Activated CD8-positive, alpha-beta T cell treated with anti-CD3 and anti-CD28 coated beads, Interleukin-2, amount 10 ng/mL, durations not matched to agents 7 days and 5 days (primary cell): ENCODE measurements at places on chromosomes 2 and 18. TPM values are rescaled to one million over a fixed set of nuclear protein-coding genes. Genes with fewer than 3 reads are reported as not detected.

DNA sequence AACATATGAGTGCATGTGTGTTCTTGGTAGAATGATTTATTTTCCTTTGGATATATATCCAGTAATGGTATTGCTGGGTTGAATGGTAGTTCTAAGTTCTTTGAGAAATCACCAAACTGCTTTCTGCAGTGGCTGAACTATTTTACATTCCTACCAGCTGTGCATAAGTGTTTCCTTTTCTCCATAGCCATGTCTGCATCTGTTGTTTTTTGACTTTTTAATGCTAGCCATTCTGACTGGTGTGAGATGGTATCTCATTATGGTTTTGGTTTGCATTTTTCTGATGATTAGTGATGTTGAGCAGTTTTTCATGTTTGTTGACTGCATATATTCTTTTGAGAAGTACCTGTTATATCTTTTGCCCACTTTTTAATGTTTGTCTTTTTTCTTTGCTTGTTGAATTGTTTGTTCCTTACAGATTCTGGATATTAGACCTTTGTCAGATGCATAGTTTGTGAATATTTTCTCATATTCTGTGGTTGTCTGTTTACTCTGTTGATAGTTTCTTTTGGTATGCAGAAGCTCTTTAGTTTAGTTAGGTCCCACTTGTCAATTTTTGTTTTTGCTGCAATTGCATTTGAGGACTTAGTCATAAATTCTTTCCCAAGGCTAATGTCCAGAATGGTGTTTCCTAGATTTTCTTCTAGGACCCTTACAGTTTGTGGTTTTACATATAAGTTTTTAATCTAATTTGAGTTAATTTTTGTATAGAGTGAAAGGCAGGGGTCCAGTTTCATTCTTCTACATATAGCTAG is 17.6 kb upstream of the KCNE4 start:
- DNase-seq: no peak
- no peak overlapping the region for H3K4me3 ChIP-seq
- no peaks in the 10 kb centered on the region for H3K36me3 ChIP-seq
- no peaks in the 10 kb centered on the region for H3K4me1 ChIP-seq
- H3K27ac ChIP-seq: no peak overlapping the region

GRCh38 chr2:69584127-69584889 is 59.2 kb downstream of the AAK1 start:
- H3K4me3 ChIP-seq: no peak overlapping the region
- H3K27me3 ChIP-seq: no peaks in the 10 kb centered on the region
- DNase-seq: no peak
- peak overlapping the region; percentile 28 for H3K27ac ChIP-seq
- H3K36me3 ChIP-seq: peaks cover 31% of the 10 kb centered on the region
- peaks cover 81% of the 10 kb centered on the region for H3K4me1 ChIP-seq

GRCh38 chr2:25331686-25332365 is 9.9 kb downstream of the DNMT3A start:
- no peak overlapping the region for H3K4me3 ChIP-seq
- H3K27ac ChIP-seq: no peak overlapping the region
- peaks cover 20% of the 10 kb centered on the region for H3K36me3 ChIP-seq
- peaks cover 51% of the 10 kb centered on the region for H3K4me1 ChIP-seq

GRCh38 chr2:209348433-209348832 is 75.4 kb upstream of the MAP2 start:
- no peak overlapping the region for H3K27ac ChIP-seq
- no peak for DNase-seq
- no peak overlapping the region for H3K4me3 ChIP-seq
- H3K36me3 ChIP-seq: no peaks in the 10 kb centered on the region
- H3K4me1 ChIP-seq: no peaks in the 10 kb centered on the region

- no peaks in the 10 kb centered on the region for H3K4me1 ChIP-seq
- no peaks in the 10 kb centered on the region for H3K36me3 ChIP-seq
- DNase-seq: no peak
- no peaks in the 10 kb centered on the region for H3K27me3 ChIP-seq
- no peak overlapping the region for H3K4me3 ChIP-seq
- H3K27ac ChIP-seq: no peak overlapping the region
Measured at GRCh38 chr2:140876015-140876414, 1254.8 kb downstream of the LRP1B start.

DNA sequence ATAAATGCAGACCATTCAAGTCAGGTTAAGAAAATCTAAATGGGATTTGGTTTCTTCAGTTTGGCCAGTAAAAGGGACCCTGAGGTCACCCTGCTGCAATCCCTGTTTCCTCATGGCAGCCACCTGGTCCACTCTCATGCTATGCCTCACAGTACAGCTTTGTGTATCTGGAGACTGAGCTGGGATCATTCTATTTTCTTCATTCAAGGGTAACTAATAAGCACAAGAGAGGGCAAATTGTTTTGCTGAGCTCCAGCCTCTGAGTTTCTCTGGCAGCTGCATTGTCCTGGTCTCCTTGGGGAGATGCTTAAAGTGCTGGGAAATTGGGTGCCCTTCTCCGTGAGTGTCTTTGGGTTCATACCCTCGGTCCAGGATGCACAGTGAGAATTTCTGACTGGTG is 18.5 kb upstream of the BCL2L11 start:
- peaks cover 16% of the 10 kb centered on the region for H3K27me3 ChIP-seq
- H3K27ac ChIP-seq: no peak overlapping the region
- DNase-seq: no peak
- no peak overlapping the region for H3K4me3 ChIP-seq
- peaks cover 20% of the 10 kb centered on the region for H3K4me1 ChIP-seq

The PIKFYVE gene
- total RNA-seq: 27.4 TPM

GRCh38 chr2:17604050-17604449 is 63.6 kb downstream of the VSNL1 start:
- DNase-seq: no peak
- H3K4me1 ChIP-seq: no peaks in the 10 kb centered on the region
- no peak overlapping the region for H3K27ac ChIP-seq
- H3K27me3 ChIP-seq: no peaks in the 10 kb centered on the region
- H3K4me3 ChIP-seq: no peak overlapping the region
- H3K36me3 ChIP-seq: no peaks in the 10 kb centered on the region

- H3K4me1 ChIP-seq: peaks cover 48% of the 10 kb centered on the region
- no peaks in the 10 kb centered on the region for H3K27me3 ChIP-seq
- no peak for DNase-seq
- H3K36me3 ChIP-seq: peaks cover 20% of the 10 kb centered on the region
Measured at GRCh38 chr2:64947885-64948284, 41.3 kb upstream of the SLC1A4 start.

The THSD7B gene
- not detected for total RNA-seq

- no peaks in the 10 kb centered on the region for H3K27me3 ChIP-seq
- no peak for DNase-seq
- no peaks in the 10 kb centered on the region for H3K36me3 ChIP-seq
- H3K4me3 ChIP-seq: no peak overlapping the region
Measured at GRCh38 chr2:147214914-147215313, 629.9 kb upstream of the ACVR2A start.

DNA sequence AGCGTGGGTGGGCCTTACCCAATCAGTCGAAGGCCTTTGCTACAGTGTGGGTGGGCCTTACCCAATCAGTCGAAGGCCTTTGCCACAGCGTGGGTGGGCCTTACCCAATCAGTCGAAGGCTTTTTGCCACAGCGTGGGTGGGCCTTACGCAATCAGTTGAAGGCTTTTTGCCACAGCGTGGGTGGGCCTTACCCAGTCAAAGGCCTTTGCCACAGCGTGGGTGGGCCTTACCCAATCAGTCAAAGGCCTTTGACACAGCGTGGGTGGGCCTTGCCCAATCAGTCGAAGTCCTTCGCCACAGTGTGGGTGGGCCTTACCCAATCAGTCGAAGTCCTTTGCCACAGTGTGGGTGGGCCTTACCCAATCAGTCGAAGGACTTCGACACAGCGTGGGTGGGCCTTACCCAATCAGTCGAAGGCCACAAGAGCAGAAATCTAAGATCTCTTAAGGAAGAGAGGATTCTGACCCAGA is 16.3 kb upstream of the GAL3ST2 start:
- peaks cover 25% of the 10 kb centered on the region for H3K4me1 ChIP-seq
- no peak overlapping the region for H3K4me3 ChIP-seq
- no peak overlapping the region for H3K27ac ChIP-seq
- H3K27me3 ChIP-seq: no peaks in the 10 kb centered on the region
- H3K36me3 ChIP-seq: peaks cover 23% of the 10 kb centered on the region

DNA sequence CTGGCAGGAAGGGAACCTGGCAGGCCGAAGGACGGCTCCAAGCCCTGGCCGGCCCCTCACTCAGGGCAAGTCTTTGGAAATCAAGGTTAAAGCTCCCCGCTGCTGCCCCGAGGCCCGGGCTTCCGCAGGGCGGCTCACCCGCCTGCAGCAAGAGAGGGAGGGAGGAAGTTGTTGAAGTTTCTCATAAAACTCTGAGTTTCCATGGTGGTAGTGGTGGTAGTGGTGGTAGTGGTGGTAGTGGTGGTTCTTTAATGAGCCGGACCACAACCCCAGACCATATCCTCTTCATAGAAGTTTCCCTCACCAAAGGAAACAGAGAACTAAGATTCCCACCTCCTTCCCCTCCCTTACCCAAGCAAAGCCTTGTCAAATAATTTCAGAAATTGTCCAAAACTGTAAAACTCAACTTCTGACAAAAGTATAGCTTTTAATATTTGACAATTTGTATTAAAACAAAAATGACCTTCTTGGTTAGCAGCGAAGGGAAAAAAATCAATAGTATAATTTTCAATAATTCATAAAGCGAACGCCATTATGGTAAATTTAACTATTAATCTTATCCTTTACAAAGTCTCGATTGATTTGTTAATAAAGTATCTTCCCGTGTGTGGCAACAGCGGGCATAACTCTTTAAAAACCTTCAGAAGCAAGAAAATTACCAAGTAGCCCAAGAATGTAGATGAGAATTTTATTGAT is 1.5 kb upstream of the HOXD10 start:
- peaks cover 84% of the 10 kb centered on the region for H3K27me3 ChIP-seq
- no peak for DNase-seq
- H3K4me1 ChIP-seq: no peaks in the 10 kb centered on the region
- peaks cover 6% of the 10 kb centered on the region for H3K36me3 ChIP-seq

- no peak for DNase-seq
- peaks cover 8% of the 10 kb centered on the region for H3K4me1 ChIP-seq
- H3K27me3 ChIP-seq: peaks cover 7% of the 10 kb centered on the region
- H3K36me3 ChIP-seq: no peaks in the 10 kb centered on the region
- no peak overlapping the region for H3K27ac ChIP-seq
Measured at GRCh38 chr2:37394263-37394662, 49.8 kb downstream of the QPCT start.

GRCh38 chr2:142741764-142742269 is 135.6 kb upstream of the KYNU start:
- no peak for DNase-seq
- H3K4me1 ChIP-seq: no peaks in the 10 kb centered on the region
- H3K4me3 ChIP-seq: no peak overlapping the region
- no peak overlapping the region for H3K27ac ChIP-seq
- H3K27me3 ChIP-seq: no peaks in the 10 kb centered on the region
- no peaks in the 10 kb centered on the region for H3K36me3 ChIP-seq

DNA sequence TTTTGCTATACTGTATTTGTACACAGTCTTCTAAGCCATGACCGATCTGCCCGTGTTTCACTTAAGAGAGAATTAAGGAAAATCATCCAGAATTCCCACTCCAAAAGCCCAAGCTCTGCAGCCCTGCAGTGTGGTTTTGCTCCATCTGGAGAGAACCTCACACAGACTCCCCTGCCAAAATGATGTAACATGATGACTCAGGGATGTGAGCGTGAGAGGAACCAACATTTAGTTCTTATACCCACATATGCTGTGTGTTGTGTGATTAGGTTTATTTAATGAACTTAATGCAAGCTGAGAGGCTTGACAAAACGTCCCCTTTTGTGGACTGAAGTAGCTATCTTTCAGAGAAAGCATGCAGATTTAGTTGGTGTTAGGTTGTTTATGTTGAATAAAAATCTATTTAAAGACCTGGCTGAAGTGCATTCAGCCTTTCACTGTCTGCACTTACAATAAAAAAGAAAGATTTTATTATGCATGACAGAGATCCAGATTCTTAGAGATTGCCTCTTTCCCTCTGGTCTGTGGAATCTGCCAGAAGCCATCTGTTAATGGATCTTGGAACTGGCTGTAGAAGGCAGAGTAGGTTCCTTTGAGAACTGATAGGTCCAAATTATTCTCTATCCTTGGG is 6.3 kb downstream of the RAB12 start:
- no peak overlapping the region for H3K27ac ChIP-seq
- no peaks in the 10 kb centered on the region for H3K27me3 ChIP-seq
- peaks cover 45% of the 10 kb centered on the region for H3K36me3 ChIP-seq
- H3K4me1 ChIP-seq: peaks cover 47% of the 10 kb centered on the region

GRCh38 chr2:98469862-98470544 is 25.3 kb downstream of the INPP4A start:
- peaks cover 67% of the 10 kb centered on the region for H3K36me3 ChIP-seq
- no peak for DNase-seq
- peak overlapping the region; percentile 79 for H3K27ac ChIP-seq
- H3K4me3 ChIP-seq: peak overlapping the region; percentile 45
- H3K4me1 ChIP-seq: peaks cover 93% of the 10 kb centered on the region

DNA sequence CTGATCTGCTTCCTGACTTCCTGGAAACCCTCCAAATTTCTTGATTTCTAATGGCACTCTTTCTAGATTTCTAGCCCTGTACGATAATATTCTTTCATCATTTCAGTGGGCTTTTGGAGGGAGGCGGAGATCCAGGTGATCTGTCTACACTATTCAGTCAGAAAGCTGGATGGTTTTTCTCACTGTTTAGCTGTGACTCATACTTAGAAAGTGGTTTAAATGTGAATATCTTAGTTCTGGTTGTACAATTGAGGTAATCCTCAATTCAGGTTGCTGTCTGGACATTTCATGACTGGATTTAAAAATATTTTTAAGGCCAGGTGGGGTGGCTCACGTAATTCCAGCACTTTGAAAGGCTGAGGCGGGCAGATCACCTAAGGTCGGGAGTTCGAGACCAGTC is 20.8 kb downstream of the SEH1L start:
- no peaks in the 10 kb centered on the region for H3K27me3 ChIP-seq
- H3K27ac ChIP-seq: no peak overlapping the region
- no peak overlapping the region for H3K4me3 ChIP-seq

DNA sequence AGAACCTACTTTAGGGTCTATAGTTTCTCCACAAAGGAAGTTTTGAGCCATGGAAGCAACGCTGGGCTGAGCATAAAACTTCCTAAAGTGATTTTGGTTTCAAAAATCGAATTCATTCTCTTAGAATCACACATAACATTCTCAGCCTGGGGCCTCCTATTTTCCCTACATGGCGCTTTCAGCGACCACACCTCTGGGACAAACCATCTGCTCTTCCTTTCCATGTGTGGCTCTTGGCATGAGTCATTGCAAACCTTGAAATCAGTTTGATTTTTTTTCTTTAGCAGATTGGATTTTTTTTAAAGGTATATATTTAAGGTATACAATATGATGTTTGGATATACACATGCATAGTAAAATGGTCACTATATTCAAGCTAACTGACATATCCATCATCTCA is 72.5 kb upstream of the APCDD1 start:
- no peak for DNase-seq
- H3K36me3 ChIP-seq: no peaks in the 10 kb centered on the region
- H3K4me1 ChIP-seq: no peaks in the 10 kb centered on the region
